HFFc6 (cell line): ENCODE measurements at places on chromosomes 5 and 9.

- peak; percentile 91 for DNase-seq
Measured at GRCh38 chr5:120139039-120139438, 325.1 kb upstream of the PRR16 start.

DNA sequence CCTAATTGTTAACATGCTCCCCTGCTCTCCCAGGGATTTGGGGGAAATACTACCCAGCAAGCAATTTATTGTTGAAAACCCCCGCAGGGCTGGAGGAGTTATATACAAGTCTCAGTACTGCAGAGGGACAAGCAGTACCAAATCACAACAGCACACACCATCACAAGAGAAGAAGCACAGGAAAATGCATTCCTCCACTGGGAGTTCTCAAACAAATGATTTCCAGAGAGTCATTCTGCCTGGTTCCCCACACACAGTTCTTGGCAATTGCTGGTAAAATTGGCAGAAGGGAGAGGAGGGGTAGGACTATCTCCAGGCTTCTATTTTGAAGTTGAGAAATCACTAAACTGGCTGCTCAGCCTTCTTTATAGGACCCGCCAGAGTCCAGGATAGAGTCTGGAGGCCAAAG lies 16.8 kb downstream of the SIL1 start:
- DNase-seq, result no peak

DNA sequence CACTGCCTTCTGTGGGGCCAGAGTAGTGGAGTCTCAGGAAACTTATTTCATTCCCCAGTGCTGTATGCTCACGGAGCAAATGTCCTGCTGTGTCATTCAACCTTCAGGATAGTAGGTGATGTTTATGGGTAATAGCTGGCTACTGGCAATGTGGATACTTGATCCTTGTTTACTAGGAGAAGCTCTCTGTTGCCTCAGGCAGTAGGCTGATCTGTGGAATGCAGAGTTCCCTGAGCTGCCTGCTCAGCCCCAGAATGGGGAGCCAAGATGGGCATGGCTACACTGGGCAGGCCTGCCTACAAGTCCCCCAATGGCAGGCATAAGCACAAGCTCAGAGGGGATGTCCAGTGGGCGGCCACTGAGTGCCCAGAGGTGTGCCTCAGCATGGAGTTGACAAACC lies 323.1 kb upstream of the KCNN2 start:
- no peak for DNase-seq

DNA sequence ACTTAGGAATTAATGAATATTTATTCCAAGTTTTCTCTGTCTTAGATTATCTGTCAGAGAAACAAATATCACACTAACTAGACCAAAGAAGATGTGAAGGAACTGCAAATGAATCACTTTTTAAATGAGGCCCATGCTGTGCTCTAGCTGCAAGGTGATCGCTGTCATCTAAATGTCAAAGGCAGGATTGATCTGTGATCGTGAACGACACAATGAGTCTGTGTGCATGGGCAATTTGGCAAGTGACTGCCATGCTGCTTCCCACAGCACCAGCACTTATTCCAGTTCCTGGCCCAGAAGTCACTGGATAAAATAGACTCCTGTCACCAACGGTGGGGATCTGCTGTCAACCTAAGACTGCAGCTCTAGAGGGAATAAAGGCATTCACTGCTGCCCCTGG lies 141.2 kb downstream of the TRIM36 start:
- no peak for DNase-seq

DNA sequence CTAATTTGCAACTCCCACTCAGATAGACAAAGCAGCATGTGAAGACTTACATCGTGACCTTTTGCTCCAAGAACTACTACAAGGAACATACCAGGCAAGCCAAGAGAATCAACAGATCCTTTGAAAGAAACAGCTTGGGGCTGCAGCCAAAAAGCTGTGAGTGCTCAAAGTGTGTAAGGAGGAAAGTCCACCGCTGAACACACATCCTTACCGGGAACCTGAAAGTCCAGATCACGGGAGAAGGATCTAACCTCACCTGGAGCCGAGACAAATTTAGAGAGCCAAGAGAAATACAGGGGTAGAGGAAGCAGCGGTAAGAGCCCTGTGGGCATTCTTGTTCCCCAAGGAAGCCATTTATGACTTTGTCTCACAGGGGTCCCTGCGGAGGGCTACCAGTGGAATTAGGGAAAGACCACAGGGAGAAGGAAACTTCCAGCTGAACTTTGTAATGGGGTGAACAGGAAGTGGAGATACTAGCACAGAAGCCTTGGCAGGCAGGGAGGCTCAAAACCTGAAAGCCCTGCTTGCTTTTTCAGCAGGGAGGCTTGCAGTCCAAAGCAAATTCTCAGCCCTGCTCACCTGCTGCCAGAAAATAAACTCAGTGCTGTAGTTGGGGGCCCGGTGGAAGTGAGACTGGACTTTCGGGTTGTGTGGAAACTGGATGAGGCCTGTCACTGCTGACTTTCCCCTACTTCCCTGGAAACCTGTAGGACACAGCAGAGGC lies 350.2 kb downstream of the DTWD2 start:
- no peak for DNase-seq

DNA sequence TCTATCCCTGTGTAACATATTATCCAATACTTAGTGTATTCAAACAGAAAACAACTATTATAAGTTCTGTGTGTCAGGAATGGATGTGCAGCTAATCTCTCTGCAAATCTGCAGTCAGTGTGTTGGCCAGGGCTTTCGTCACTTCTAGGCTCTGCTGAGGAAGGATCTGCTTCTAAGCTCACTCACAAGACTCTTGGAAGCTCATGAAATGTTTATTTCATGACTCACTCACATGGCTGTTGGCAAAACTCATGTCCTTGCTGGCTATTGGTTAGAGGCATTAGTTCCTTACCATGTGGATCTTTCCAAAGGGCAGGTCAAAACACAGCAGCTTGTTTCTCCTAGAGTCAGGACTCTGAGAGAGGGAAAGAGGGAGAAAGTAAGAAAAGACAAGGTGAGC lies 367.4 kb upstream of the SMARCA2 start:
- peak; percentile 8 for DNase-seq

GRCh38 chr5:90095292-90096060 lies 314.1 kb downstream of the CETN3 start:
- DNase-seq, result no peak

GRCh38 chr5:83281176-83281575 lies 190.4 kb upstream of the VCAN start:
- no peak for DNase-seq

- peak; percentile 88 for DNase-seq
Measured at GRCh38 chr9:126248680-126249079, 77.9 kb upstream of the MVB12B start.

- no peak for DNase-seq
Measured at GRCh38 chr9:87513161-87513560, 15.5 kb downstream of the DAPK1 start.

GRCh38 chr5:74418709-74419108 lies 221.8 kb downstream of the ENC1 start:
- no peak for DNase-seq

DNA sequence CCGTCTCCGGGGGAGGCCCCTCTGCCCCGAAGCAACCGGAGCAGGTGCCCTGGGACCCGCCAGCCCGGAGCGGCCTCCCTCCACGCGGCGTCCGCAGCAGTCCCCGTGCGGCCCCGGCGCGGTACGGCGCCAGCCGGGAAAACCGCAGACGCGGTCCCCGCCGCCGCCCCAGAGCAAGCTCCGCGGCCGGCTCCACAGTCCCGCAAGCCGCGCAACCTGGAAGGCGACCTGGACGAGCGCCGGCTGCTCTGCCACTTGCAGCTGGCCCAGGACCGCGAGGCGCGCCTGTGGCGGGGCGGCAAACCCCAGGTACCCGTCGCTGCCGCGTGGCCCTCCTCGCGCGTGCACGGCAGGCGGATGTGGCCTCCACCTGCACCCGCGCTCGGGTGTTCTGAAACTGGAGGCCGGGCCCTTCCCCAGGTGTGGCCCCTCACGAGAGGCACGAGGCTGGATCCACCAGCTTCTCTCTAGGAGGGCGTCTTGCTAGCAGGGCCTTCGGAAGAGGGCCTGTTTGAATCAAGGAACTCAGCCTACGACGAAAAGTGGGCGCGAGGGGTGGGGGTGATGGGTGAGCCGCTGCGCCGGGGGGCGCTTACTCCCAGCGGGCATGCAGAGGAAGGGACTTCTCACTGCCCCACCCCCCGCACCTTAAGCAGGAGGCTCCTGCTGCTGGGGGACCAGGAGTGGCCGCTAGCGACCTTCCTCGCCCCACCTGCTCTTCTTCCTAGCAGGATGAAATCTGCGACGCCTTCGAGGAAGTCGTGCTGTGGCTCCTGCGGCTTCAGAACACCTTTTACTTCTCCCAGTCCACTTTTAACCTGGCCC lies 602 bp downstream of the CCNI2 start:
- no peak for DNase-seq

DNA sequence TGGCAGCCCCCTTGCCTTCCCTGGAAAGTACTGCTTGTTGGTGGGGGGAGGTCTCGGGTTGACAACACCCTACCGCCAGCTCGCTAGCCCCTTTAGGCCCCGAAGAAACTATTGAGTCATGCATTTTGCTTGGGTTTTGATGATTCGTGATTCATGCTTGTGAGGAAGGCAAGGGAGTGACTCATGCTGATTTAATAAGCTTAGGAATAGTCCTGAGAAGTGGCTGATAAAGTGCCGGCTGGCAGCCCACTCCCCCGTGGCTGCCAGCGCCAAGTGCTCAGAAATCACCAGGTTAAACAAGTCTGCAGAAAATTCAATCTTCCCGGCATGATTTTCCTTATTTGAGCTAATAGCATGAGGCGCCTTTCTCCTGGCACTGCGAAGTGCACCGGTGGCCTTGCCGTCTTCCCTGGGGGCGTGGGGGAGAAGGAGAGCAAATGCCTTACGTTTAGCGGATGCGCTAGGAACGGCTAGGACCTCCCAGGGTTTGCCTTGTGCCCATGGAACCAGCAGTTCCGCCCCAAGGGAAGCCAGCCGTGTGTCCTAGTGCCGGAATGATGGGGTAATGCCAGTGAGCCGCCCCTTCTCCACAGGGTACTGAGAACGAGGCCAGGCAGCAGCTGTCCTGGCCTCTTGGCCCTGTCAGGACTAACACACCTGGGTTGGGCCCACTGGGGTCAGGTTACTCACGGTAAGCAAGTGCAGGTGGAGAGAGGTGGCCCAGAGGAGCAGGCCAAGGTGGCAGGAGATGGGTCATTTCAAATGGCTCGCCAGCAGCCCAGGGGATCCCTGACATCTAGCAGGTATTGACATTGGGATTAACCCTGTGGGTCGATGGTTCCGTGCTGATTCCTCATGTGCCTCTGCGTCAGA lies 151.9 kb downstream of the MACROH2A1 start:
- peak; percentile 95 for DNase-seq

- DNase-seq, result peak; percentile 82
Measured at GRCh38 chr9:131707733-131708157, 32.1 kb downstream of the RAPGEF1 start.

GRCh38 chr9:76580188-76580587 lies 121.2 kb downstream of the GCNT1 start:
- no peak for DNase-seq

DNA sequence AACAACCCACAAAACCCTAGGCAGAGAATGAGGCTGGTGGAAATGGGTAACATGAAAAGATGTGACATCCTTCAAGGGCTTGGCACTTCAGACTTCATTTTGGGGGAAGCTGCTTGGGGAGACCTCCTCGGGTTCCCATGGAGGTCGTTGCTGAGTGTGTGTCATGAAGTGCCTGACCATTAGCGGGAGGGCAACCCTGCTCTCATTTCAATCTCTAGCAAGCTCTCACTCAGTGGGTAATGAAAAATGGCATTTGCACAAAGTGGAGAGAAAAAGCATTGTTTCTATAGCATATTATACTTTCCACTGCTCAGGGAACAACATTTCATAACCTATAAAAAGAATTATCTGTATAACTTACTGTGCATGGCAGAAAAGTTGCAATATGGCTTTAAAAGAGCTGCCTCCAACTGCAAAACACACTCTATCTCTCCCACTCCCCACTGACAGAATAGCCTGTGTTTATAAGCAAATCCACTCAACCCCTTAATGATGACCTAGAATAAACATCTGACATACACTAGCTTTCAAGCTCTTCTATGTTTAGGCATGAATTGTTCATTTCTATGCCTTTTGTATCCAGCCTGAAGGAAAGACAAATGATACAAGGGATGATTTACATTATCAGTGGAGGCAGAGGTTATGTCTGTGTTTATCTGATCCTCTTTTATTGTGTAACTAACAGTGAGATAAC lies 357.2 kb downstream of the ZSWIM6 start:
- no peak for DNase-seq

GRCh38 chr9:130638284-130639123 lies 25.9 kb upstream of the PRDM12 start:
- no peak for DNase-seq

GRCh38 chr5:176887252-176887849 lies 11.8 kb downstream of the HK3 start:
- no peak for DNase-seq

GRCh38 chr5:109580225-109580624 lies 109.5 kb upstream of the MAN2A1 start:
- no peak for DNase-seq

DNA sequence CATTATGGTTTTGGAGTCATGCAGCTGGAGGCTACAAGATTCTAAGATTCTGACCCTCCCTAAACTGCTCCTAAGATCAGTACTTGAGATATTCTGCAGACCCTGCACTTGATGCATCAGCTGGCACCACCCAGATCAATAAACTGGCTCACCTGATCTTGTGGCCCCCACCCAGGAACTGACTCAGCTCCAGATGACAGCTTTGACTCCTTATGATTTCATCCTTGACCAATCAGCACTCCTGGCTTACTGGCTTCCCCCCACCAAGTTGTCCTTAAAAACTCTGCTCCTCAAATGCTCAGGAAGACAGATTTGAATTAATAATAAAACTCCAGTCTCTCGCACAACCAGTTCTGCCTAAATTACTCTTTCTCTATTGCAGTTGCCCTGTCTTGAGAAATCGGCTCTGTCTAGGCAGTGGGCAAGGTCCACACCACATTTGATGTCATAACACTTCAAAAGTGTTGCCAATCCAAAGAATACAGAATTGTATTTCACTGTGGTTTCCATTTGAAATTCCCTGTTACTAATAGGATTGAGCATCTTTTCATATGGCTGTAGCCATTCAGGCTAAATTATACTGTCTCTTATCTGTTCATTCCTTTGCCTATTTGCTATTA lies 14.8 kb upstream of the SLC30A5 start:
- DNase-seq, result no peak

DNA sequence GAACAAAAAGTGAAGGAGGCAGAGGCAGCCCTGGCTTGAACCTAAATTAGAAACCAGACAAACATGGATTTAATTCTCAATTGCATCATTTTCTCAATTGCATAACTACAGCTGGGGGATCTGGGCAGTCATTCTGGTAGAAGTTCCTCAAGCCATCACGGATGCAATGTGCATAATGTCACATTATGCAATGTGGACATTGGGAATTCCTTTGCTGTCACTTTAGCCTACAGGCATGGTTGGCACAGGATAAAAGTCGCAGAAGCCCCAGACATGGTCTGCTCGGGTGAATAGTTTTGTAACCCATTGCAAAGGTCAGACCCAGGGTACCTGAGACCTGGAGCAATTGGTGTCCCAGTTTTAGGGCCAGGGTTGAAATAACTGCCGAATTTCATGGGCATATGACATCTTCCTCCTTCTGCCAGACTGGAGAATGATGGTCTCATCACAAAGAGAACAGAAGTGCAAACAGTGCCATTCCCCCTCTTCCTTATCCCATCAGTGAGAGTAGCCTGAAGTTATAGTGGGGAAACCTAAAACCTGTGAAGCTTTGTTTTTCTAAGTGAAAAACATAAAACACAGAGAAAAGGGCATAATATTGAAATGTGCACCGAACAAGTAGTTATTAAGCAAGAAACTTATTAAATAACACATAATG lies 290.8 kb downstream of the MSX2 start:
- no peak for DNase-seq
